Activated naive CD4-positive, alpha-beta T cell treated with anti-CD3 and anti-CD28 coated beads, Interleukin-2, amount 50 U/mL, for 72 hours (primary cell): ENCODE measurements at places on chromosomes 6 and 20. TPM values are rescaled to one million over a fixed set of nuclear protein-coding genes. Genes with fewer than 3 reads are reported as not detected.

DNA sequence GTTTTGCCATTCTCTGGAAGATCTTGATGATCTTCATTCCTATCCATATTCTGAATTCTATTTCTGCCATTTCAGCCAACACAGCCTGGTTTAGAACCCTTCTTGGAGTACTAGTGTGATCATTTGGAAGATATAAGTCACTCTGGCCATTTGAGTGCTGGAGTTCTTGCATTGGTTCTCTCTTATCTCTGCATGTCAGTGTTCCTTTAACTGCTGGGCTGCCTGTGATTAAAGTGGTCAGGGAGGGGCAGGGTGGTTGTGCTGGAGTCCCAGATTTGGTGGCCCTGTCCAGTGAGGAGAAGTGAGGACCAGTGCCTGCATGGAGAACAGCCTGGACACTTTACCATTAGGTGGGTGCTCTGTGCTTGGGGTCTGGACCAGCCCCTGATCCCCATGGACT lies 173.0 kb downstream of the SOD2 start:
- DNase-seq: no peak

DNA sequence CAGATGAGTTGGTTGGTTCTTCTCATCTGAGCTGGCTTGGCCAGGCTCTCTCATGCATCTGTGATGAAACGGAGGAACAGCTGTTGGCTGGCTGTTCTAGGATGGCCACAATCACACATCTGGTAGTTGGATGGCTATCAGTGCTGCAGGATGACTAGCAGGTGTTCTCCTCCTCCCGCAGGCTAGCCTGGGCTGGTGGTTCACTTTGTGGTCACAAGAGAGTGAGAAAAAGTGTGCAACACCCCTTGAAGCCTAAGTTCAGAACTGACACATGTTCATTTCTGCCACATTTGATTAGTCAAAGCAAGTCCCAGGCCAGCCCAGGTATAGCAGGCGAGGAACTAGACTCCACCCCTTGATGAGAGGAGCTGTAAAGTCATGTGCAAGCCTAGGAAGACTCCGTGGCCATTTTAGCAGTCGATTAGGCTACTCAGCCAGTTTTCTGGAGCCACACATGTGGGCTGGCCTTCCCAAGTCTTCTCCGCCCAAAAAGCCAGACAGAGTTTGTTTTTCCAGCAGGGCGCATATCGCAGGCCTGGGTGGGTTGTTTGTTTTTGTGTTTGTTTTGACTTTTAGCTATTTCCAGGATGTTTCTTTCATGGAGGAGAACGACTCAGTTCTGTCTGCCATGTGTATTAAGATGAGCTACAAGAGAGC lies 120.8 kb downstream of the ISM1 start:
- DNase-seq: no peak

DNA sequence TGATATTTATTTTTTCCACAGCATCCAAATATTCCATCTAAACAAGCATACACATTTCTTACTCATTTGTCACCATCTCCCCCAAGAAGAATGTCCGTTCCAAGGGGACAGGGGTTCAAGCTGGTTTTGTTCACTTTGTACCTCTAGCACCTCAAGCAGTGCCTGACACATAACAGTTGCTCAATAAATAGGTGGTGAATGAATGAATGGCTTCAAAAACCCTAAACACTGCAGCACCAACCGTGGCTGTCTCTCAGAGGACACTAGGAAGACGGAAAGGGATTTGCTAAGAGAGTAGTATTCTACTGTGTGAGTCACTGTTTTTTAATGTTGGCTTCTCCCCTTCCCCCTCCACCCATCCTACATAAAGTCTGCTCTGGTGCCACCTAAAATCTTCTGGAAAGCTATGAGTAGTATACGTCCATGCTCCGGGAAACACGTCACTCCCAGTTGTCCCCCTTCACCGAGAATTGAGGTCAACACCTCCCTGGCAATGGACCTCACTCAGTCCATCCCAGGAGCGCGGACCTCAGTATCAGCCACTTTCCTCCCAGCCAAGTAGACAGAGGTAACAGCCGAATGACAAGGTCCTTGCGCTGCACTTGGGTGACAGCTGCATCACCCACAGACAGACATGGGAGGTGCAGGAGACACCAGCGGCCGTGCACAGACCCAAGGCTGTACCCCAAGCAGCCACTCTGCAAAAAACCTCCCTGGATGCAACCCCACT lies 107.4 kb downstream of the PREX1 start:
- DNase-seq: no peak

The TFAP2D gene
- total RNA-seq: not detected

- DNase-seq: peak; percentile 65
Measured at GRCh38 chr6:2353412-2354137, 108.2 kb upstream of the GMDS start.

The NKX2-4 gene
- total RNA-seq: not detected

- DNase-seq: no peak
Measured at GRCh38 chr6:170177772-170178560, 112.9 kb downstream of the DLL1 start.

- DNase-seq: no peak
Measured at GRCh38 chr6:111592726-111593511, 12.8 kb downstream of the TRAF3IP2 start.

The ARFGEF2 gene
- 23.6 TPM for total RNA-seq

The RIPPLY2 gene
- not detected for total RNA-seq

DNA sequence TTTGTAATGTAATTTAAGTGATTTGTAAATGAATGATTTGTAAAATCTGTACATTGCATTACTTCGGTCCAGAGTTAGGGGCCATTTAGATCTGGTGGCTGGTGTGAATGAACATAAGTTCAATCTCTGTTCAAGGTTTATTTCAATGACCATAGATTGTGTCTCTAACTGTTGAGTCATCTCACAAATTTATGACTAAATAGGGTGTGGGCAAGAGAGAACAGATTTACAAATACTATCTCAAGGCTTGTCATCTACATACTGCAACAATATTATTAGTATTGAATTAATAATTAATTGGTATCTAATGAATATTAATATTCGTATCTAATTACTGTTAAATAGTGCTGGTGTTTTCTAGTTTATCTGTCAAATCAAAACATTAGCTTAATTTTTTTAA lies 115.3 kb upstream of the EDN1 start:
- DNase-seq: no peak

DNA sequence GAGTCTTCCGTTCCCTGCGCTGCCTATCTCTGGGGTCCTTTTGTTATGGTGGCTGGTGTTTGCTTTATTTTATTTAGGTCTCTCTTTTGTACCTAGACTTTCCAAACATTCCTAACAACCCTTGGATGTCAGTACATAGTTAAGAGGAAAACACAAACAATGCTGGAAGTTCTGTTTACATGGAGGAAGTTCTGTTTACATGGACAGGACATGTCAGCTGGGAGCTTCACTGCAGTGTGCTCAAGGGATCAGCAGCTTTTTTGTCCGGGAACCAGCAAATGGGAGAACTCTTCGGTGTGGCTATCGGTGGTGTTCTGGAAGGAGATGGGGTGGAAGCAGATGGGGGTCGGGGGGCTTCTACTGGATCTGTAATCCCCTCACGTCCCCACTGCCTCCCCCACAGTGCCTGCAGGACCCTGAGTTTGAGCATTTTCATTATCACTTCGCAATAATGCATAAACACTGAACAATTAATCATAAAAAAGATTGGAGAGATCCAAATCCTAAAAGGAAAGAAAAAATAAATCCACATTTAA lies 2.7 kb downstream of the SERPINB6 start:
- DNase-seq: no peak

DNA sequence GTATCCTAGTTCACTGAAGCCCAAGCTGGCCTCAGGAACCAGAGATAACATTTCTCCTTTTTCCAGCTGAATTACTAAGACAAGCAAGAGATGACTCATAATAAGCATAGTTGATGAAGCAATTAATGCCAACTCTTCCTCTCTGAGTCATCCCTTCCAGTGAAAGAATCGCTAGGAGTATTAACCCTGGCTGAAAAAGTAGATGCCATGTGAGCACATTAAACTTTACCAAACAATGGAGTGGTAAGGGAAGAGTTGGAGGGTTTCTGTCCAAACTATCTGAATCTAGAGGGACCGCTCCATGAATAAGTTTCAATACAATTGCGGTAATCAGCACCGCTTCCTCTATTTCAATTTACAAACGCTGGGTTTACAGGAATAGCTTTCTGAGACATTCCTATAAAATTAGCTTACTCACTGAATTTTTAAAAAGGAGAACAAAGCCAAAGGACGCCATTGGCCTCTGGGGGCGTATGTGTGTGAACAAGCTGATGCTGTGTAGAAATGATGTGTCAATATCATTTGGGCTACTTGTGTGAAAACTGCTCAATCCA lies 48.3 kb downstream of the ATXN1 start:
- DNase-seq: no peak

GRCh38 chr6:139249395-139249794 lies 42.4 kb downstream of the TXLNB start:
- no peak for DNase-seq

DNA sequence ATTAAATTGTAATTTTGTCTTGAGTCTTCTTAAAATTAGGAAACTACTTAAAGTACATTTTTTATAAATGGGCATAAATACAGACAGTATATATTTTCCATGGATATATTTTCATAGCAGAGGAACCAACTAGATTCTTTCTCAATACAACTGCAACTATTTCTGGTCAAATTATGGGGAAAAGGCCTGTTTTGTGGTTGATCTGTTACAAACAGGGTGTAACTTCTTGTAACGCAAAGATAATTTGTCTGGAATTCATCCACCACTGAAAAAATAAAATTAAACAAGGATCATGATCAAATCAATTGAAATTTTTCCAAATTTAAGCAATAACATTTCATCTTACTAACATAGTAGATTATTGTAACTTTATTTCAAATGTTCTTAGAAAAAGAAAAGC lies 67.2 kb upstream of the RNF146 start:
- no peak for DNase-seq
